ENCODE measurements at places on chromosomes 2 and 18.

GRCh38 chr18:52009958-52010357, 330.0 kb upstream of the DCC start:
- DNase-seq: no peak

GRCh38 chr2:36528766-36529392, 69.1 kb downstream of the FEZ2 start:
- DNase-seq: no peak

GRCh38 chr2:138187221-138187620, 222.9 kb downstream of the HNMT start:
- DNase-seq: no peak

DNA sequence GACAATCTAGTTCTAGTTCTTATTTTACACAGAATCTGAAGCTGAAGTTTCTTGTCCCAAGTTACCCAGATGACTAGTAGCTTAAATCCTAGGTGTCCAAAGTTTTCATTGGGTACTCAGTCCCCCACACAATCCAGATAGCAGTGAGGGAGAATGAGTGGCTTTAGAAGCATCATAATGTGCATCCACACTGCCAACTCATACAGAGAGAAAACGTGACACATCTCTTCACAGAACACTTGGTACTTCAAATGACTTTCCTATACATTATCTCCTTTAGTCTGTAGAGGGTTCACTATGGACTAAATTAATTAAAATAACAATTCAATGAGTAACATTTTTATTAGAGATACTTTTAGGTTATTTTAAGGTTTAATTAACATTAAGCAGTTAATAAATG, 45.2 kb downstream of the STRADB start:
- DNase-seq: no peak

GRCh38 chr2:177952151-177952550, 120.4 kb downstream of the PDE11A start:
- no peak for DNase-seq

- no peak for DNase-seq
These were observed 44.0 kb downstream of the PTRHD1 start for GRCh38 chr2:24749069-24749691.

DNA sequence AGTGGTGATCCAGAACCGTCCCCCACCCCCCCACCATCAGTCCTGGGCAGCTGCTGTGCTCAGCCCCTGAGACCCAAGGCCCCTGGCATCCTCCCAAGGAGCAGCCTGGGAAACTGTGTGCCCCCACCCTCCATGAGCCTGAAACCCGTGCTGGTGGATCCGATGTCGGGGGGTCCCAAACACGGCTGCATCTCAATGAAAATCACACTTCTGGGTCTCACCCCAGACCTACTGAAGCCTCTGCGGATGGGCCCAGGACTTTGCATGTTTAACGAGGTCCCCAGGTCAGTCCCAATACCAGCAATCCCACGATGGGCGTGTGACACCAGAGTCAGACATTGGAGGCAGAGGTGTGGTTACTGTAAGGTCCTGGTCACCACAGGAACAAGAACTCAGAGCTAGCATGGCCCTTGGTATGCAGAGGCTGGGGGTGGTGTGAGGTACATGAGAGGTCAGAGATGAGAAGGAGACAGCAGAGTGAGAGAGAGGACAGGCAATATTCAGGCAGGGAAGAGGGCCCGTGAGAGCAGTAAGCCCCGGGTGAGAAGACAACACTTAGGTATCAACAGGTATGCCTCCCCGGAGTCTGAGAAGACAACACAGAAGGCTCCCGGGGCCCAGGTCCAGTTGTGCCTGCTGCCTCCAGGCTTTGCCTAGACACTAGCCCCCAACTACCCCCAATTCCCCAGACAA, 32.6 kb downstream of the MRPL35 start:
- DNase-seq: no peak

- DNase-seq: peak; percentile 24
These were observed 722 bp downstream of the ACSL3 start for GRCh38 chr2:222861411-222862105.

GRCh38 chr2:17878281-17879136, at the start of gene KCNS3:
KCNS3 (plus strand) TSS chr2:17878667; CDS start chr2:17931009, 52,342 bp downstream.
- DNase-seq: no peak

GRCh38 chr2:114061566-114062098, 171.7 kb downstream of the ACTR3 start:
- DNase-seq: no peak

- no peak for DNase-seq
These were observed 67.5 kb upstream of the DTNB start for GRCh38 chr2:25740810-25741381.

GRCh38 chr2:47225061-47225783, 70.1 kb upstream of the STPG4 start:
- no peak for DNase-seq
